ENCODE measurements at places on chromosomes 6 and 20. TPM values are rescaled to one million over a fixed set of nuclear protein-coding genes. Genes with fewer than 3 reads are reported as not detected.

DNA sequence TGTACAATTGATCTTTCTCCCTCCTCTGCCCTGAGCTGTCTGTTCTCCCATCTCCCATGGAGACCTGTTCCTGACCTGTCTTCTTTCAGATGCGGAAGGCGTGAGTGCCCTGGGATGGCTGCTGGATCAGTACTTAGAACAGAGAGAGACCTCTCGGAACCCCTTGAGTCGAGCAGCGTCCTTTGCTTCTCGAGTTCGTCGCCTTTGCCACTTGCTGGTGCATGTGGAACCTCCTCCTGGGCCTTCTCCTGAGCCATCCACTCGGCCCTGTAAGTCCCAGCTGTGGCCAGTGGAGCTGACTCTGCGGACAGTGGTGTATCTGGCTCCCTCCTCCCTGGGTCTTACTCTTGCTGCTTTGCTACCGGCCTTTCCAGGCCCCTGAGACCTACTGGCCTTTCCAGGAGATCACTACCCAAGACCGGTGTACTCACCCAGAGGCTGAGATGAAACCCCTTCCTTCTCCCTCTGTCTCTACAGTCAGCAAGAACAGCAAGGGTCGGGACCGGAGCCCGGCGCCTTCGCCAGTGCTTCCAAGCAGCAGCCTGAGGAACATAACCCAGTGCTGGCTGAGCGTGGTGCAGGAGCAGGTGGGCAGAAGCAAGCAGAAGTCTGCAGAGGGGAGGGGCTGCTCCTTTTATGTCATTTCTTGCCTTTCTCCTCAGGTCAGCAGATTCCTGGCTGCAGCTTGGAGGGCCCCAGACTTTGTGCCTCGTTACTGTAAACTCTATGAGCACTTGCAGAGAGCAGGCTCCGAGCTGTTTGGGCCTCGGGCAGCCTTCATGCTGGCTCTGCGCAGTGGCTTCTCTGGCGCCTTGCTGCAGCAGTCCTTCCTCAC, 22.5 kb downstream of the CUL9 start:
- no peaks in the 10 kb centered on the region for H3K4me1 ChIP-seq
- no peak overlapping the region for H3K27ac ChIP-seq
- peaks cover 31% of the 10 kb centered on the region for H3K36me3 ChIP-seq
- no peak overlapping the region for H3K4me3 ChIP-seq
- DNase-seq = no peak

Gene ROS1
- total RNA-seq = 63.0 TPM

DNA sequence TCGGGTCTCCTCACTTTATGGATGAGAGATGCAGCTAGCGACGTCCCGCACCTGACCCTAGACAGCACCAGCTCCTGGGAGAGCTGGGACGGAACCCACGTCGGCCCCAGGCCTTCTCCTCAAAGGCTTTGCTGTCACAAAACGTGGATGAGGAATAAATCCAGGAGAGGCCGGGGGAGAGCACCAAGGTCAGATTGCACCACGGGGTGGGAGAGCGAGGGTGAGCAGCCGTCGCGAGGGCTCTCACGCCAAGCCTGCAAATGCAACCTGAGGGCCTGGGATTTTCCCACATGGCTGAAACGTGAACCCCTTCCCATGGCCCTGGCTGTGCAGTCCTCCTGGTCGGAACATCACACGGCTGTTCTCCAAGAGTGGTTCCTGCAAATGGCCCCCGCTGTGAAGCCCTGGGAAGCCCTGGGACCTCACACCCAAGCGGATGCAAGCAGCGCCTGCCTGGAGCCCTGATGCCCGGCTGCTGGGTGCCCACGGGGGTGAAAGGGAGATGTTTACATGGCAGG, 45.3 kb downstream of the DLL1 start:
- H3K36me3 ChIP-seq = no peaks in the 10 kb centered on the region
- no peak for DNase-seq
- H3K4me1 ChIP-seq = no peaks in the 10 kb centered on the region
- H3K27ac ChIP-seq = no peak overlapping the region

Gene SYCP2L
- not detected for total RNA-seq

GRCh38 chr20:57657535-57658446, 37.6 kb upstream of the ZBP1 start:
- H3K27me3 ChIP-seq = no peaks in the 10 kb centered on the region
- peaks cover 25% of the 10 kb centered on the region for H3K36me3 ChIP-seq
- no peak overlapping the region for H3K4me3 ChIP-seq
- H3K27ac ChIP-seq = peak overlapping the region; percentile 71
- DNase-seq = peak; percentile 87
- peaks cover 24% of the 10 kb centered on the region for H3K4me1 ChIP-seq

Gene PI16
- not detected for total RNA-seq

DNA sequence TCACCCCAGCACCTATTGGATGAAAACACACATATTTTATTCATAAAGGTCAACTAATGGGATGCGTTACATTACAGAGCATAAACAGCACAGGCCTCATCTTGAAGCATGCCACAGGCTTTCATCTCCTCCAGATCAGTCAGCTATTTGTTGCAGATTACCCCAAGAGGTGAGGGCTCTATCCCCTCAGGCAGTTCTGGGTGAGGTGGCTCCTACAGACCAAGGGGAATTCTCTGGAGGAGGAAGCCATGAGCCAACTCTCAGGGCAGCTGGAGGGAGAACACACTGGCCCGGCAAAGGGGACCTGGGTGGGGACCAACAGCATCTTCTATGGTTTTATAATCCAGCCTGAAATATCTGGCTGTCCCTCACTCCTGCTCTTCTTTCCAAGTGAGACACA, 126.4 kb upstream of the BTBD3 start:
- DNase-seq = no peak
- peaks cover 28% of the 10 kb centered on the region for H3K4me1 ChIP-seq
- peak overlapping the region; percentile 12 for H3K27ac ChIP-seq

Gene GNAS-AS1
- 2.2 TPM for total RNA-seq

DNA sequence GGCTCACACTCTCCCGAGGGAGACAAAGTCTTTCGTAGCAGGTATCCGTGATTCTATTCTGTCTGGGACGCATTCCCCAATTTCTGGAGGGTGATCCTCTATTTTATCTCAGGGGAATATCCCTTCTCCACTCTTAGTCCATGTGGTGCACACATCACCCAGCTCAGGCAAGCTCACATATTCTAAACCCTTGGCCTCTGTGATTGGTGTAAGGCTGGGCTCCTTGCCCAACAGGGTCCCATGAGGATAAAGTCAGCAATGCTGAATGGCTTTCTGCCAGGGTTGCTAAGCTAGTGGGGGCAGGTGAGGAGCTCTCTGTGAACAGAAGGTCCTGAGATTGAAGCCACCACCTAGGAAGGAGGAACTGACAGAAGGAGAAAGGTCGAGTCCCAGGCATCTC, 137.2 kb downstream of the CDH26 start:
- H3K36me3 ChIP-seq = no peaks in the 10 kb centered on the region
- DNase-seq = no peak
- peaks cover 29% of the 10 kb centered on the region for H3K27me3 ChIP-seq

- H3K36me3 ChIP-seq = peaks cover 21% of the 10 kb centered on the region
- no peak for DNase-seq
- H3K4me1 ChIP-seq = peaks cover 16% of the 10 kb centered on the region
- H3K27me3 ChIP-seq = no peaks in the 10 kb centered on the region
These were observed 156.9 kb downstream of the ARID1B start for GRCh38 chr6:156934069-156934460.

Gene MYB
- total RNA-seq = not detected

DNA sequence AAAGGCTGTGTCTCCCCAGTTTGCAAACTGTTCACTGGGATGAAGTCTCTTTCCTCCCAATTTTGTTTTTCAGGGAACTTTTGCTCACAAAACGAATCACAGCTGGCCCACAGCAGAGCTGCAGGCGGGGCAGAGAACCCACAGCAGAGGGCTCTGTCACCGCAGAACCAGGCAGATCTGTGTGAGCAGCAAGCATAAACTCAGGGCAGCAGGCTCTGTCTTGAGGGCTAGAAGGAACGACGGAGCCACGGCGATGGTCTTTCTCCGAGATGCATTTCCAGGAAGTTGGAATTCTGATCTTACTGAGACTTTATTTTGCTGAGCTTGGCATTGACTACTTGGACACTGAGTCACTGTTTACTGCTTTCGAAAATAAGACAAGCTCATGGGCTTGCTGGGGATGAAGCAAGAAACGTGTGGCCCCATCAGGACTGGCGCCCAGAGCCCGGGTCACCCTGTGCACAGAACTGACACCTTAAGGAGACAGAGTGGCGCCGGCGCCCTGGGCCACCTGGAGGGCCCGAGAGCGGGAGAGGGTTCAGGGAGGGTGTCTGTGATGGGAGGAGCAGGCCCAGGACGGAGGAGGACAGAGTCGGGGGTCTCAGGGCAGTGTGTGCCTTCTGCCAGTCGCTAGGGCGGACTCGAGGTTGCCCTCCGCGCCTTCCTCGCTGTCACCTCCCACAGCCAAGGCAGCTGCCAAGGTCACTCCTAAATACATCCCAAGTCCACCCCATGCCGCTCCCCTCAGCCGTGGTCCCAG, 106.3 kb upstream of the NXT1 start:
- H3K27ac ChIP-seq = no peak overlapping the region
- no peak overlapping the region for H3K4me3 ChIP-seq
- H3K36me3 ChIP-seq = no peaks in the 10 kb centered on the region
- no peaks in the 10 kb centered on the region for H3K4me1 ChIP-seq

DNA sequence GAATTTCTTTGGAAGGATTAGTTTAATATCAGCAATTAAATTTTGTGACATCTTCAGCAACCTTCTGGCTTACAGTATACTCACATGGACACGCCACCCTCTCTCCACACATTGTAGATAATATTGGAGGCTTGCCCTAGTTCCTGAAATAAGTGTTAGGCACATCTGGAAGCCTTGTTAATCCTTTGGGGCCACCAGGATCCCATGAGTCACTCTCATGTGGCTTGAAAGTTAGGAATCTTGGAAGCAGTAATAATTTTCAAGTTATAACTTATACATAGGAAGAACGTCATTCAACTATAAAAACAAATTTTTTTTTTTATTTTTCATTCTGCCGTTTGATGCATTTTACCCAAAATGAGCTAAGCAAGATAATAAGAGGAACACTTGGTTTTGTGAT, 20.5 kb downstream of the LAMA4 start:
- no peak overlapping the region for H3K4me3 ChIP-seq
- peak overlapping the region; percentile 25 for H3K27ac ChIP-seq
- no peaks in the 10 kb centered on the region for H3K36me3 ChIP-seq
- H3K27me3 ChIP-seq = no peaks in the 10 kb centered on the region
- peak; percentile 67 for DNase-seq

DNA sequence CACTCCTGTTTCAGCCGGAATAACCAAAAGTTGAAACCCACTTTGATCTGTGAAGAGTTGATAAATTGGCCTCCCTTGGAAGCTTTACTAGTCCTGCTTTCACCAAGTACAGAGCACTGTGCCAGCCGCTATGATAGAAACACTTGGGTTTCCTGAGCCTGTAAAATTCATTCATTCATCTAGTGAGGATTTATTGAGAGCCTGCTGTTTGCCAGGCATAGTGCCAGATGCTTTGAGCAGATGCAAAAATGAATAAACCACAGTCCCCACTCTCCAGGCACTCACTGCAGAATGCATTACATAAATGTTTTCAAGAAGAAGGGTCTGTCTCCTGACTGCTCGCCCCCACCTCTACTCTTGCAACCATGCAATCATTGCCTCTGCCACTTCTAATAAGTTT, 25.3 kb upstream of the TMEM217 start:
- H3K4me3 ChIP-seq = no peak overlapping the region
- H3K27me3 ChIP-seq = no peaks in the 10 kb centered on the region
- H3K27ac ChIP-seq = no peak overlapping the region
- DNase-seq = no peak

DNA sequence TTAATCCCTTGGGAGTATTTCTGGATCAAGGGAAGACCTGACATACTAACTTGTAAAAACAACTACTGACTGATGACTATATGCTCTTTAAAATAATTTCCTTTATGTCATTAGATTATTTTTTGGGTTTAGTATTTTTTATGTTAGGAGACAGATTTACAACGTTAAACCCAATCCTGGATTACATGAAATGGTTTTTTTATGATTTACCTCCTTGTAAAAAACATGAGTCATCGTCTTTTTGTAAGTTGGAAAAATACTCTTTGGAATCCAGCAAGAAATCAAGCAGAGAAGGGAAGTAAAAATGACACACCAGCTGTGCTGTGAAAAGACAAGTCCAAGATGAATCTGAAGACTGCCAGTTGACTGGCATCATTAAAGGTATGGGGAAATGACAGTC, 6.7 kb downstream of the STK4 start:
- no peak overlapping the region for H3K4me3 ChIP-seq
- H3K27ac ChIP-seq = peak overlapping the region; percentile 71
- H3K36me3 ChIP-seq = peaks cover 57% of the 10 kb centered on the region
- H3K4me1 ChIP-seq = peaks cover 38% of the 10 kb centered on the region
- peak; percentile 34 for DNase-seq

DNA sequence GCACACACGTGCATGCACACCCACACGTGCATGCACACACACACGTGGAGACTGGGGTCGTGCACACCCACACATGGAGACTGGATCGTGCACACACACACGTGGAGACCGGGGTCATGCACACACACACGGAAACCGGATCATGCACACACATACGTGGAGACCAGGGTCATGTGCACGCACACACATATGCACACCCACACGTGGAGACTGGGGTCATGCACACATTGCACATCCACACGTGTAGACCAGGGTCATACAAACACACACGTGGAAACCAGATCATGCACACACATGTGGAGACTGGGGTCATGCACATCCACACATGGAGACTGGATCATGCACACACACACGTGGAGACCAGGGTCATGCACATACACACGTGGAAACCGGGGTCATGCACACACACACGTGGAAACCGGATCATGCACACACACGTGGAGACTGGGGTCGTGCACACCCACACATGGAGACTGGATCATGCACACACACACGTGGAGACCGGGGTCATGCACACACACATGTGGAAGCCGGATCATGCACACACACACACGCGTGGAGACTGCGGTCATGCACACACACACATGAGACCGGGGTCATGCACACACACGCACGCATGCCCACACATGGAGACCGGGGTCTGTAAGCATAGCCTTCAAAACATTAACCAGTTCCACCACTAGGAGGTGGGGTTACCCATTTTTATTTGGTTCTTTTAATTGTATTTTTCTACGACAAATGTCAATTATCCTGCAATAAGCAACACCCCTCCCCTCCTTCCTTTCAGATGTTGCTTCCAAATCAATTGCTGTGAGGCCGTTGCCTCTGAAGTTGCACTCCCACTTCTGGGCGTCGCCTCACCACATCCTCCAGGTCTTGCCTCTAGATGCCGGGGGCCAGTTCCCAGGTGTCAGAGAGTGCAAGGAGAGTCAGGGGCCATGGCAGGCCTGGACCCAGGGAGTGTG, 95.8 kb downstream of the TMEM242 start:
- no peaks in the 10 kb centered on the region for H3K27me3 ChIP-seq
- DNase-seq = no peak
- no peaks in the 10 kb centered on the region for H3K4me1 ChIP-seq
- H3K36me3 ChIP-seq = no peaks in the 10 kb centered on the region
- H3K27ac ChIP-seq = no peak overlapping the region
- no peak overlapping the region for H3K4me3 ChIP-seq

Gene SLC16A10
- total RNA-seq = 0.05 TPM

DNA sequence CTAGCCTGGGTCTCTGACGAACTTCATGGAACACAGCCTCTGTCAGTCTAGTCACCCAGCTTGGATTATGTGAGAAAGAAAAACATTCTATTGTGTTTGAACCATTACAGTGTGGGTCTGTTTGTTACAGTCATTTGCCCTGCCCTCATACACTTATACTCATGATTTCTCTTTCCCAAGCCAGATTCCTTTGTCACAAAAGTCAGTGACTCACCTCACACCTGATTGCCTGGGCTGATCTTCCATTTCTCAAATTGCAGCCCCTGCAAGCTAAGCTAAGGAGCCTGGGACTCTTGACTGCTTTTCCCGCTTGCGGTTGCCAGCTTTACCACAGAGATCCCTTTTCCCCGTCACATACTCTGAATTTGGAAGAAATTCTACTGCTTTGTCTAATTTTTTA, 395.9 kb downstream of the SAMD5 start:
- peaks cover 10% of the 10 kb centered on the region for H3K4me1 ChIP-seq
- no peaks in the 10 kb centered on the region for H3K27me3 ChIP-seq
- DNase-seq = no peak
- H3K36me3 ChIP-seq = no peaks in the 10 kb centered on the region

Gene OR12D3
- not detected for total RNA-seq

Gene SRC
- 28.1 TPM for total RNA-seq

Measured in MCF 10A (cell line).